ENCODE measurements at places on chromosomes 12 and 14.

GRCh38 chr12:69578283-69578682 is 7.0 kb upstream of the CCT2 start:
- no peak for DNase-seq

DNA sequence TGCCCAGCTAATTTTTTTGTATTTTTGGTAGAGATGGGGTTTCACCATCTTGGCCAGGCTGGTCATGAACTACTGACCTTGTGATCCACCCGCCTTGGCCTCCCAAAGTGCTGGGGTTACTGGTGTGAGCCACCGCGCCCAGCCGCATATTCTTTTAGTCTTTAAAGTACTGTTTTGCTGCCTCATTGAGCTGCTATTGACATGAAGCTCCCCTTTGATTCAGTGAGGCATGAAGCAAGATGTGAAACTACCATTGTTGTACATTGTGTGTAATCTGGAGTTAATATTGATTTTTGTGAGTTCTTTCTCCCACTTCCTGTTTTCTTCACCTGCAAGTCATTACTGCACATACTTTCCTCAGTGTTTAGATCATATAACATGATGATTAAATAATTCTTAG is 80.8 kb downstream of the MNAT1 start:
- no peak for DNase-seq

GRCh38 chr12:26231470-26231869 is 36.1 kb downstream of the SSPN start:
- no peak for DNase-seq

- DNase-seq, result no peak
Observed at GRCh38 chr12:30835216-30835615, 80.5 kb upstream of the CAPRIN2 start.

- no peak for DNase-seq
Observed at GRCh38 chr14:20499881-20500280, 5.5 kb upstream of the RNASE10 start.

- no peak for DNase-seq
Observed at GRCh38 chr12:115440438-115440837, 756.5 kb upstream of the TBX3 start.

GRCh38 chr14:64501411-64502171 is 2.0 kb downstream of the ZBTB25 start:
- DNase-seq, result no peak

- no peak for DNase-seq
Observed at GRCh38 chr12:92128612-92129011, 17.0 kb downstream of the BTG1 start.

GRCh38 chr14:75322746-75323145 is 44.1 kb downstream of the FOS start:
- DNase-seq, result no peak

GRCh38 chr12:26187014-26187798 is 8.2 kb upstream of the SSPN start:
- DNase-seq, result no peak

DNA sequence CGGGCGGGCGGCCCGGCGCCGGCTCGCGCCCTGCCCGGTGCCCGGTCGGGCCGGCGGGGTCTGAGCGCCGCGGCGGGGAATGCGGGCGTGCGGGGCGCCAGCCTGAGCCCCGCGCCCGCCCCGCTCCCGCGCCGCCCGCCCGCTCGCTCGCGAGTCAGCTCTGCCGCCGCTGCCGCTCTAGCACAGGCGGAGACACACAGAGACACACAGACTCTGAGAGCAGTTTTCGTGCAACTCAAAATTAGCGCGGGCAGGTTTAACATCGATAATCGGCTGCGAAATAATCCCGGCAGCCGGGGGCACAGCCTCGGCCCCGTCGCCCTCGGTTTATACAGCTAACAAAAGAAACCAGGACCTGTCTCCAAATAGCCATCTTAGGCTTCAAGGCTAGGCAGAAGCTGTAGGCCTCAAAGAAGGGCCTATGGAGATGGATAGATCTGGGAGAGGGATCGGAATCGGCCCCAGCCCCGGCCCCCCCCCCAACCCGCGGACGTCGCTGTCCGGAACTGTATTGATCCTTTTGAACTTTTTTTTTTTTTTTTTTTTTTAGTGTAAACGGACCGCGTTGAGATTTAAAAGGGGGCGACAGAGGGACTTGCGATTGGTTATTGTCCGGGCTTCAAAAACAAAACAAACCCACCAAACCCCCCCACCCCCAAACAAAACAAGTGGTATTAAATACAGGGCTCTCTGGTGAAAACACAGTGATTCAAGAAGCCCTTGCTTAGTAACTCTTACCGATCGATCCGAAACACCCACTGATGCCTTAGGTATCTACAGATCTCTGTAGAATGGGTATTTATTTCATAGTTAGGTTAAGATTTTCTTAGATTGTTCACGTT is 1.1 kb downstream of the ARID2 start:
- no peak for DNase-seq

DNA sequence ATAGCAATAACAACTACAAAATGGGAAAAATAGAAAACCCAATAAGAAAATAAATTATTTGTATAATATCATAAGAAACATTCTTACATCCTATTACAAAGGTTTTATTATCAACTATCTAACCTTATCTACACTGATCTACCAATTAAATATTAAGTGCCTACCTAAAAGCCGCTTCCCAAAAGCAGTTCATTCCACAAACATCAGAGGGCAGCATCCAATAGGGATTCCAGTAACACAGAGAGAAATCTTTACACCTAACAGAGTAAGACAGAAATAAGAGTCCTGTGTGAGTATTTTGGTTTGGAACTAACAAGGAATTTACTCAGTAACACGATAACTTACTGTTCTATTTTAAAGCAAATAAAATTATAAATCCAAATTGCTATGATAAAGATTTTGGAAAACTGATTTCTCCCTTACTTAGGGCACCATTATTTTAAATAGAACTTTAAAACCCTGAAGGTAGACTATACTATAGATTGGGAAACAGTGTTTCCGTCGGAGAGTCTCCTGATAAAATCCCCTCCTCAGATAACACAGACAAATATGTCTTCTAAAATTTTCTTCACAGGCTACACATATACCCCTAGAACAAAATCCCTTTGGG is 15.0 kb downstream of the GXYLT1 start:
- DNase-seq, result no peak

DNA sequence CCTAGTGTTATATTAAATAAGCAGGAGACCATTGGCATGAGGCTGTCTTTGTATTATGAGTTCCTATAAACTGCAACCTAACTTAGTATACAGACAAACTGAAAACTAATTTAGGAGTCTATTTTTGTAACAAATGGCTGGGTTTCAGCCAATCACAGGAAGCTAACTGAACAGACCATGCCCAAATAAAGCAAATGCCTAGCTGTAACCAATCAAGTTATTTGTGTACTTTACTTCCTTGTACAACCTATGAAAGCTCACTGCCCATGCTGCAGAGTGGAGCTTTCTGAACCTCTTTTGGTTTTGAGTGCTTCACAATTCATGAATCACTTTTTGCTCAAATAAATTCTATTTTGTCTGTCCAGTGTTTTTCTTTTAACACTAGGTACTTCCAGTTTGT is 41.6 kb downstream of the GUCY2C start:
- no peak for DNase-seq

DNA sequence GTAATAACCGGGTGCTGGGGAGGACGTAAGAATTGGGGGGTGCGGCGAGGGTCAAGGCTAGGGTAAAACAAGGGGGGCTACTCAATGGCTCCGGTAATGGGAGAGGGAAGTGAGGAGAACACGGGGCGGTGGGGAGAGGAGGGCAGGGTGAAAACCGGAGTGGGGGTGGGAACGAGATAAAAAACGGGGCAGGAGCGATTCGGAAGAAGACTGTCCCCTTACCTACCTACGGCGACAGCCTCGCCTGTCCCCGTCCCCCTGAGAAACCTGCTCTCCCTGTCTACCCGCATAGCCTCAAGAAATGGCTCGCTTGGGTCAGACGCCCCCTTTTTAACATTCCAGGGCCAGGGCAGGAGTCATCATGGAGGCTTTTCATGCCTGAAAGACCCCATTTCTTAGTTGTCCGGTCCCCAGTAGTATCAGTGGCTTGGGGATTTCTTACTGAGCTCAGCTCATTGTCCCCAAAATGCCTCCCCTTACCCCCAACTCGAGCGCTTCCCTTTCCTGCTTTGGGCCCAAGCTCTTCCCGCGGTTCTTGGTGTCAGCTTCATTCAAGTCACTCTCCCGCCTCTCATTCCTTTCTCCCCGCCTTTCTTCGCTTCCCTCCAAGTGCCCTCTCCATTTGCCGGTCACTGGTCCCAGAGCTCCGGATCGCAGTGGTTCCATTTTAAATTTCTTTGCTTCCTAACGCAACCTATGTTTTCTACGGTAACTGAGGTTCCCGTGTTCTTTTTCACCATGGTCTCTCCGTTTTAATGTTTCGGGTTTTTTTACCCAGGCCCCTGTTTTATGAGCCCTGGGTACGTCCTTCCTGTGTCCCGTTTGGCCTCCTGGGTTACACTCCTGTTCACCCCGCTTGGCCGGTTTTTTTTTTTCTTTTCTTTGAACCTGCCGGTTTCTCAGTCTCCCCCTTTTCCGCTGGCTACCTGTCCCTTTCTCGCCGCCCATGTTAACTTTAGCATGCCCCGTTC is 1.2 kb upstream of the WSB2 start:
- DNase-seq, result no peak

- no peak for DNase-seq
Observed at GRCh38 chr12:58367041-58367440, 425.7 kb downstream of the ATP23 start.

- no peak for DNase-seq
Observed at GRCh38 chr12:11826574-11826973, 177.1 kb downstream of the ETV6 start.

DNA sequence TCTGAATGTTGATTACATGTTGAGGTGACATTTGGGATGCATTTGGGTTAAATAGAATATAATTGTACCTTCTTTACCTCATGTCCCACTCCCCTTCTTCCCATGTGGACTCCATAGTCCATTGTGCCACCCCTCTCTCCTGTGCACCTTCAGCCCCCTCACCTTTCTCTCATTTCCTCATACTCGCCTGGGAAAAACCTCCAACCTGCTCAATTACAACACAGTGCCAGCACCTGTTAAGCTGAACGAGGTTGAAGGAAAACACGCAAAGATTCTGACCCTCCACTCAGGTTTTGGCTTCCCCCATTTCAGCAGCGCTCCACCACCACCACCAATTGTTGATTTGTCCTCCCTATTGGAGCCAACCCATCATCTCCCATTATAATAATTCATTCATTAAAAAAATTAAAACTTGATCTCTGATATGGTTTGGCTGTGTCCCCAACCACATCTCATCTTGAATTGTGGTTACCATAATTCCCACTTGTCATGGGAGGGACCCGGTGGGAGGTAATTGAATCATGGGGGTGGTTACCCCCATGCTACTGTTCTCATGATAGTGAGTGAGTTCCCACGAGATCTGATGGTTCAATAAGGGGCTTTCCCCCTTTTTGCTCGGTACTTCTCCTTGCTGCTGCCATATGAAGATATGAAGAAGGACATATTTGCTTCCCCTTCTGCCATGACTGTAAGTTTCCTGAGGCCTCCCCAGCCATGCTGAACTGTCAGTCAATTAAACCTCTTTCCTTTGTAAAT is 33.7 kb upstream of the PPP2R5C start:
- no peak for DNase-seq

GRCh38 chr12:10140001-10140400 is 10.0 kb upstream of the CLEC7A start:
- DNase-seq, result peak; percentile 3

GRCh38 chr14:54686219-54686870 is 119.4 kb downstream of the SAMD4A start:
- DNase-seq, result no peak

GRCh38 chr14:92513204-92513965 is at the start of gene RIN3:
Gene RIN3, plus strand, starts transcription at chr14:92513781. Its CDS starts 152 bp downstream, at chr14:92513933.
- DNase-seq, result peak; percentile 39

DNA sequence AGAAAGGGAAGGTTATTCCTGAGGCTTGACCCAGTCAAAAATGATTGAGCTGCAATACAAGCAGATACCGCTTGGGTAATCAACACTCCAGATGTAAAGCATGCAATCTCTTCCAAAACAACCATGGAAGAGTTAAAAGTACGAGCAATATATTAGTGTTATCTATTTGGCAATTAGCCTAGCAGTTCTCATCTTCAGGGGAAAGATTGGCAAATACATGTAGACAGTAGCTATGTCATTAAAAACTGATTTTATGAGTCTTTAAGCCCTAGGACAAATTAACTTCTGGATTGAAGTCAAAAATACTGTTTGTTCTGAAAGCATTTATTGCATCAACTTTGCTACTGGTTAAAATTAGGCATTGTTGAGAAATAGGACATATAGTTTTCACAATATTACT is 9.3 kb upstream of the GYS2 start:
- DNase-seq, result no peak

GRCh38 chr14:29163109-29163508 is 396.5 kb downstream of the FOXG1 start:
- no peak for DNase-seq

DNA sequence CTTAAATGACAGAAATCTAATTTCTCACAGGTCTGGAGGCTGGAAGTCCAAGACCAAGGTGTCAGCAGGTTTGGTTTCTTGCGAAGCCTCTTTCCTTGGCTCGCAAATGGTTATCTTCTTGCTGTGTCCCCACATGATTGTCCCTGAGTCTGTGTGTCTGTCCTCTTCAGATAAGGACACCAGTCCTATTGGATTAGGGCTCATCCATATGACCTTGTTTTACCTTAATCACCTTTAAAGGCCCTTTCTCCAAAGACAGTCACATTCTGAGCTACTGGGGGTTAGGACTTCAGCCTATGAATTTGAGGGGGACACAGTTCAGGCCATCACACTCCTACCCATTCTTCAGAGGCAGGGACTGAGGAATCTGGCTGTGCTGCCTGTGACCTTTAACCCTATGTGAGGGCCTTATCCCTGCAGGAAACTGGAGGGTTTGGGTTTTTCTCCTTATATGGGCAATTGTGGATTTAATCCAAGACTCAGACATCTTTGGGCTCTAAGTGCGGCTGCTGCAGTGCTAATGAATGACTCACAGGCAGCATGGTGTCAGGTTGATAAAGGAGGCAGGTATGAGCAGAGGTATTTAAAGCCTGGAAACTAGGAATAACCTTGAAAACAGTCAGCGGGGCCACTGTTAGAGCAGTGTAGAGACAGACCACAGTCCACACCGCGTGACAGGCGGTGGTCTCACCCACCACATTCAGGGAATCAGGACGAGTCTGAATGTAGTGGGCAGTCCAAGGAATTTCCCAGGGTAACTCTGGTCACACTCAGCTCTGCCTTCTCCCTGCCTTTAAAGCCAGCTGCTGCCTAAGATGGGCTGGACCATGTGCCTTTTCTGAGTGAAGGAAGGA is 10.2 kb downstream of the TPCN1 start:
- no peak for DNase-seq

GRCh38 chr12:49974231-49974675 is 1.5 kb downstream of the AQP6 start:
- DNase-seq, result no peak

GRCh38 chr12:7144414-7145120 is 14.4 kb downstream of the CLSTN3 start:
- no peak for DNase-seq

- DNase-seq, result no peak
Observed at GRCh38 chr12:76634133-76634532, 74.6 kb upstream of the OSBPL8 start.

Data from activated CD8-positive, alpha-beta memory T cell treated with anti-CD3 and anti-CD28 coated beads for 1 hour (primary cell).